ENCODE measurements at places on chromosomes 5 and 9. TPM values are rescaled to one million over a fixed set of nuclear protein-coding genes. Genes with fewer than 3 reads are reported as not detected.

DMRT3 gene
- total RNA-seq: not detected

PITX1 gene
- 3.1 TPM for total RNA-seq

NUTM2G gene
- not detected for total RNA-seq

MARCHF11 gene
- total RNA-seq: not detected

TAF11L10 gene
- total RNA-seq: not detected

SUSD3 gene
- 4.6 TPM for total RNA-seq

INSL4 gene
- not detected for total RNA-seq

PCA3 gene
- total RNA-seq: not detected

SCGB3A1 gene
- not detected for total RNA-seq

ACTBL2 gene
- under 0.01 TPM for total RNA-seq

FOXD4L5 gene
- under 0.01 TPM for total RNA-seq

All from fibroblast of lung (primary cell).